ENCODE measurements at places on chromosomes 5 and 9.

DNA sequence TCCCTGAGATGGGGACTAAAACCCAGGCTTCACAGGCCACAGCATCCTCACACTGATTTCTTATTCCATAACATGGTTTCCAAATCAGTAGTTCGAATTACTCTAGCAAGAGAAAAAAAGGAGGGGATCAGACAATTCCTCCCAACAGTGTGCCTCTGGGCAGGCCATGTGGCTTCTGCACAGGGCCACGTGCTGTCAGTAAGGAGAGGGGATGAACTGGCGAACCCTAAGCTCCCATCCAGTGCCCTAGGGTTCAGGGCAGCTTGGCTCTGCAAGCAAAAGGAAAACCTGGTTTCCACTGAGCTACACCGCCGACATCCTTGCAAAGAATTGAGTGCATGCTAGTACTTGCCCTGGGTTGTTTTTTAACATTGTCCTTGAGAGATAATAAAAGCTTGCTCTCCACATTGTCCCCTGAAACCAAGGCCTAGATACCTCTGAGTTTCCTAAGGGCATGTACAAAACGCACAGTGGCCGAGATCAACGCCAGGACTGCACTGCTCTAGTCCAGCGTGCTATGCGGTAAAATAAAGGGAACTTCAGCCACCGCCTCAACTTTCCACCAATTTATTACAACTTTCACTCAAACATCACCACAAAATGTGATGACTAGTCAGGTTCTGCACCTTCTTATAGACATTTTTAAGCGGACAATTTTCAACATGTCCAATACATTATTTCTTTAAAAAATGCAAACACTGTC lies 4.5 kb downstream of the CAMSAP1 start:
- DNase-seq, result no peak

DNA sequence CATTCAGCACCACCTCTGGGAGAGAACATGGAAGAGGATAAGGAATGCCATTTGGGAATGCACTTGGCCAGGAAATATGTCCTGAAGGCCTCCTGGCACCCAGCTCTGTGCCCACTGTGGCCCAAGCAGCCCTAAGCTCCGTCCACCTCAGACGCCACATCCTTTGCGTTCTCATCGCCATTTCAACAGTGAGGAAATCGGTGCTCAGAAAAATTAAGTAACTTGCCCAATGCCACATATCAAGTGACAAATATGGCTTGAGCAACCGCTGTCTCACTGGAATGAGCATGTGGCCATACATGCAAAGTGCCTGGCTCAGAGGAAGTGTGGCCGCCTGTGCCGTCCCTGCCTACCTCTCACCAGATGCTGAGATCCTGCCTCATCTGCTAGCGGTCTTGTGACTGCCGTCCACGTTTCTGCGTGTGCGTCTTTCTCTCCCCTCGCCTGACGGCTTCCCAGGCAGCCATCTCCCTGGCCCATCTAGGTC lies 984 bp upstream of the DOK3 start:
- no peak for DNase-seq

GRCh38 chr5:176853151-176853778 lies 42.9 kb downstream of the UNC5A start:
- DNase-seq, result no peak

DNA sequence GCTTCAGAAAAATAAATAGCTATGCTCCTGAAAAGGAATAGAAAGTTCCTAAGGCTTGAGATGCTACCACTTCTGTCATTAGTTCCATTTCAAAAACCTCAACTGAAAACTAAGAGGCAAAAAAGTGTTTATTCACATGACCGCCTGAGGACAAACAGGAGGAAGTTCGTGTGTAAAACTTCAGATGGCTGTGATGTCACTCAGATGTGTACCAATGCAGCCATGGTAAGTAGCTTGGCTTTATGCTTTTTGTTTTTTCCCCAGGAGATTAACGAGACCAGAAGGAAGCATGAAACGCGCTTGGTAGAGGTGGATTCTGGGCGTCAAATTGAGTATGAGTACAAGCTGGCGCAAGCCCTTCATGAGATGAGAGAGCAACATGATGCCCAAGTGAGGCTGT lies 33.0 kb downstream of the LMNB1 start:
- DNase-seq, result no peak

- DNase-seq, result no peak
Observed at GRCh38 chr5:146345240-146345577, 6.6 kb downstream of the POU4F3 start.

GRCh38 chr9:7336356-7337065 lies 463.1 kb downstream of the DMAC1 start:
- DNase-seq, result no peak

GRCh38 chr5:135916638-135917263 lies 21.1 kb upstream of the IL9 start:
- DNase-seq, result no peak

DNA sequence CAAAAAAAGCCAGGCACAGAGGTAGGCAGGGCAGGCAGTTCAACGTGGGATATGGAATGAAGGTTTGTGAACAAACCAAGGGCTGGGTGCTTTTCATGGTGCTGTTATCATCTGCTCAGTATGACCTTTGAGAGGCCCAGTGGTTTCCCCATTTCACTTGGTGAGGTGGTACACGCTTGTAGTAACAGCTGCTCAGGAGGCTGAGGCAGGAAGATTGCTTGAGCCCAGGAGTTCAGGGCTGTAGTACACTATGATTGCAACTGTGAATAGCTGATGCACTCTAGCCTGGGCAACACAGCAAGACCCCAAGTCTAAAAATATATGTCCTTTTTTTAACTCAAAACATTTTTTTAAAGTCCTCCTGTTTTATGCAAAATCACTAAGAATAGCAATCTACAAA lies 174.8 kb downstream of the ENC1 start:
- no peak for DNase-seq

GRCh38 chr5:143705381-143705780 lies 106.6 kb upstream of the HMHB1 start:
- DNase-seq, result no peak

All from stimulated activated naive CD8-positive, alpha-beta T cell treated with anti-CD3 and anti-CD28 coated beads, Interleukin-15, amount 100 ng/mL, for 72 hours (primary cell).